Thoracic aorta (tissue), 2 donors: ENCODE measurements at places on chromosomes 16 and 17.

GRCh38 chr17:3796110-3796821 lies 4.7 kb downstream of the ITGAE start:
- no peak for DNase-seq

DNA sequence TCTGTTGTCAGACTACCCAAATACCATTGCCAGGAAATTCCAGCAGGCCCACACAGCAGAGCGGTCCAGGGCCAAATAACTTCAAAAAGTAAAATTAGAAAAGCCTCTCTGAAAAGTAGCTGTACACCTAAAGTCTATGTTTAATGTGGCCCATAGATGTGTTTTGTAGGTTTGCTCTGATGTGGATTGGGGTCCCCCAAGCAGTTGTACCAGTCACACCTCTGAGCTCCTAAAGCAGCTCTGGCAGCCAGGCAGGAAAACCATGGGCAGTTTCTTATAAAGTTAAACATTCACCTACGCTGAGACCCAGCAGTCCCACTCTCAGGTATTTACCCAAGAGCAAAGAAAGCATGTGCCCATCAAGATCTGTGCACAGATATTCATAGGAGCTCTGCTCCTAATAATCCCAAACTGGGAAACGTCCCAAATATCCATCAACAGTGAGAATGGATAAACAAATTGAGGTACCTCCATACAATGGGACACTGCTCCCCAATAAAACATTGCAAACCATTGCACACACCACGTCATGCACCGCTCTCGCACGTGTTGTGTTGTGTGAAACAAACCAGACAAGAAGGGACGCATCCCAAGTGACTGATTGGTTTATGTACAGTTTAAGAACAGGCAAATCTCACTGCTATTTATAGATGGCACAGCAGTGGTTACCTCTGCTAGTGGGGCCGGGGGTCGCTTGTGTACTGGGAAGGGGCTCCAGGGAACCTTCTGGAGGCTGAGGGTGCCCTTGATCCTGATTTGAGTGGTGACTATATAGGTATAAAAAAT lies 15.8 kb upstream of the PRM1 start:
- no peak for DNase-seq

GRCh38 chr17:42898147-42898811 lies 2.3 kb upstream of the G6PC1 start:
- no peak for DNase-seq

- no peak for DNase-seq
Measured at GRCh38 chr17:18280766-18281371, 20.4 kb downstream of the MIEF2 start.

- DNase-seq: no peak
Measured at GRCh38 chr16:17304491-17305119, 166.2 kb downstream of the XYLT1 start.
